ENCODE measurements at places on chromosomes 13 and 19. TPM values are rescaled to one million over a fixed set of nuclear protein-coding genes. Genes with fewer than 3 reads are reported as not detected.

KCNC3 gene
- 82.0 TPM for polyA plus RNA-seq

PNMA8B gene
- polyA plus RNA-seq, result 3.9 TPM

PSG6 gene
- not detected for polyA plus RNA-seq

SHANK1 gene
- polyA plus RNA-seq, result 4.3 TPM

APBA3 gene
- 25.4 TPM for polyA plus RNA-seq

SPIB gene
- polyA plus RNA-seq, result 1.0 TPM

VSIG10L gene
- polyA plus RNA-seq, result 4.2 TPM

DNA sequence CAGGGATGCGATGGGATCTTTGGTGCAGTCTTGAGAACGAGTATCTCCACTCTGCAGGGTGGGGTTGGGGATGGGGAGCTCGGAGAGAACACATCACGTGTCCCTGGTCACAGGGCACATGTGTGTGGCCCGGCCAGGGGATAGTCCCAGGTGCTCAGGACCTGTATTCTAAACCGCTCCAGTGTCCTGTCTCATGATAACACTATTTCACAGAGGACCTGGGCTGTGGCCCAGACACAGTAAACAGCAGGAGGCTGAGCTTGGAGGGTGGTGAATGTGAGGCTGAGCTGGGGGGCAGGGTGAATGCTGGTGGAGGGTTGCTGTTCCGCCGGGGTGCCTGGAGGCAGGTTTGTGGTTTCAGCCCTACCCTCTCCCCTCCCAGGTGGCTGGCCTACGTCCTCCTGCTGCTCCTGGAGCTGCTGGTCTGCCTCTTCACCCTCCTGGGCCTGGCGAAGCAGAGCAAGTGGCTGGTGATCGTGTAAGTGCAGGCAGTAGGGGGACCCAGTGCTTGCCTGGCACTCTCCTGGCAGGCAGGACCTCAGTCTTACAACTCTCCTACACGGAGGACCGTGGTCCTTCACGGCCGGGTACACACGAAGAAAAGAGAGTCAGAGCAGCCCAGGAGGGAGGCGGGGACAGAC, 11.1 kb downstream of the TTYH1 start:
- no peak for DNase-seq

DNA sequence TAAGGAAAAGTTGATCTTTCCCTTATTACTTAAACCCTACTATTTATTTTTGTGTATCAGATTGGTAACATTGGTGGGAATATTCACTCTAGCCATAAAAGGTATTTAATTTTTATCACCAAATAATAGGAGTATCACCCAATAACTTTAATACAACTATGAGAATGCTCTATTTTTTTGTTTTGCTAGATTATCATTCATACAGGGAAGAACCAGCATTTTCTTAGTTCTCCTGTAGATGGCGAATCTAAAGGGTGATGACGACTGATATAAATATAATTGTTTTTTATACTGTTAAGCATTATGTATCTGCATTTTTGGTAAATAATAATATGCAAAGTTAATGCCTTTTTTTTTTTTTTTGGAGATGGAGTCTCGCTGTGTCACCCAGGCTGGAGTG, 7.9 kb upstream of the FRY start:
- no peak for DNase-seq

DNA sequence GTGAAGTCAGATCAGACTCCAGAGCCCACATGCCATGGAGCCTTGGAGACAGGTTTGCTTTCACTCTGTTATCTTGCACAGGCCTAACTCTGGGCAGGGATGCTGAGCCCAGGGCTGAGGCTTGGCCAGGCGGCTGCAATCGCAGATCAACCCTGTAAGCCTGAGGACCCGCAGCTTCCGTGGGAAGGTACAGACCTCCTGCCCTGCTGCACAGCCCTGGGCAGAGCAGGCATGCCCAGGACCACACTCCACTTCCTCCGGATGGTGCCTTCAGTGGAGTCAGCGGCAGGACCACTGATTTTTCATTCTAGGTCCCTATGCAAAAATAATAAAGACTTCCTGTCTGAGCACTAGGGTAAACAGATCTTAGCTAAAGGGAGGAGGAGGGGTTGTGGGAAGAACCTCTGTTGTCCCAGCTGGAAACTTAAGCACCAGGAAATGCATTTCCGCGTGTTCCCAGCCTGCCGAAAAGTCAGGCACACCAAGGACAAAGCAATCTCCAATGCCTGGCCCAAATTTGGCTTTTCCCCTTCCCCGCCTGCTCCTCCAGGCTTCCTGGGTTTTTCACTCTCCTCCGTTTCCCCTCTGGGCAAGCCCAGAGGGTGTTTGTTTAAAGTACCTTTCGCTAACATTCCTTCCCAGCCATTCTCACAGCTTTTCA, 87.3 kb downstream of the KCTD15 start:
- no peak for DNase-seq

- DNase-seq, result no peak
Measured at GRCh38 chr19:3112375-3113099, 18.4 kb downstream of the GNA11 start.

GRCh38 chr13:46121597-46122163, 16.8 kb upstream of the CPB2 start:
- no peak for DNase-seq

DNA sequence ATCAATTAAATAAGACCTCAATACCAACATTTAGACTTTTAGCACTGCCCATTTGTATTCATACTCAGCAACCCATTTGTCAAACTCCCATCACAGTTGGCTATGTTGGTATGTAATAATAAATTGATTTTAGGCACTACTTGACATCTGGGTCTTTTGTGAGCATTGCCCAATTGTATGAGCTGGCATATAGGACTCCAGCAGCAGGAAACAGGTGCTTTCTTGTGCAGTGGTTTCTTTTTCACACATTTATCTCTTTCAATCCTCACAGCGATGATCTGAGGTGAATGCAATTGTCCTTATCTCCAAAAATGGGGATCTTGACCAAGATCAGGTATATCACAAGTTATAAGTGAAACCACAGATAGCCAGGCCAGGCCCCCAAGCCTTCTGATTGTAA, 96.9 kb upstream of the OXGR1 start:
- DNase-seq, result no peak

DNA sequence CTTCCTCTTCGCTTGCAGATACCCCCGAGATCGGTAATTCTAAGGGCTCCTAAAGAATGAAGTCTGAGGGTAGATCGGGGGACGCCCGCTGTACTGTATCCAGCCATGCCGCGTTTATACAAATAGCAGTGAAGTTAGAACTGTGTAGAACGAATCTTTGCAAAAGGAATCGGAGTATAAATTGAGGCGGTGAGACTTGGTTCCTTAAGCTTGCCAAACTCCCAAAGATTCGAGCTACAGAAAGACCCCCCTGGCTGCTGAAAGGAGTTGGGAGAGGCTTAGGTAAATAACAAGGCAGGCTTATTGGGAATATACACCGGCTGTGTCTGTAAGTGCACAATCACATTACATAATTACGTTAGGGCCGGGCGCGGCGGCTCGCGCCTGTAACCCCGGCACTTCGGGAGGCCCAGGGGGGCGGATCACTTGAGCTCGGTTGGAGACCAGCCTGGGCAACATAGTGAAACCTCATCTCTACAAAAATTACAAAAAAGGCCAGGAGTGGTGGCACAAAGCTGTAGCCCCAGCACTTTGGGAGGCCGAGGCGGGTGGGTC, 12.2 kb downstream of the TMEM160 start:
- DNase-seq, result no peak

GRCh38 chr13:59415498-59415897, 748.2 kb downstream of the DIAPH3 start:
- DNase-seq, result no peak

DNA sequence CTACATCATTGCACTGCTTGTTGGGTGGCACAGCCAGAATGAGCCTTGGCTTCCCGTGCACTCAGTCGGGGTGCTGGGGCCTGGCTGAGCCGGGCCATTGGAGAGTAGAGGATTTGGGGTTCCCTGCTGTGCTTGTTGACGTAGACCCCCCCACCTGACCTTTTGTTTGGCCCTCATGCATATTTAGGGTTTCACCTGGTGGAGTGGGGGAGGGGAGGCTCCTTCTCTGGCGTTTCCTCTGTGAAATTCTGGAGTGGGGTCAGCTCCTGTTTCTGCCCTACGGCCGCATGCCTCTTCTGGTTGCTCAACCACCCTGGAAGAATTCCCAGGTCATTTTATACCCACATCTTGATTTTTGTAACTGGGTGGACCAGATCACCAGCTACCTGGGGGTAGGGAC, 82.8 kb downstream of the SIPA1L3 start:
- no peak for DNase-seq

DNA sequence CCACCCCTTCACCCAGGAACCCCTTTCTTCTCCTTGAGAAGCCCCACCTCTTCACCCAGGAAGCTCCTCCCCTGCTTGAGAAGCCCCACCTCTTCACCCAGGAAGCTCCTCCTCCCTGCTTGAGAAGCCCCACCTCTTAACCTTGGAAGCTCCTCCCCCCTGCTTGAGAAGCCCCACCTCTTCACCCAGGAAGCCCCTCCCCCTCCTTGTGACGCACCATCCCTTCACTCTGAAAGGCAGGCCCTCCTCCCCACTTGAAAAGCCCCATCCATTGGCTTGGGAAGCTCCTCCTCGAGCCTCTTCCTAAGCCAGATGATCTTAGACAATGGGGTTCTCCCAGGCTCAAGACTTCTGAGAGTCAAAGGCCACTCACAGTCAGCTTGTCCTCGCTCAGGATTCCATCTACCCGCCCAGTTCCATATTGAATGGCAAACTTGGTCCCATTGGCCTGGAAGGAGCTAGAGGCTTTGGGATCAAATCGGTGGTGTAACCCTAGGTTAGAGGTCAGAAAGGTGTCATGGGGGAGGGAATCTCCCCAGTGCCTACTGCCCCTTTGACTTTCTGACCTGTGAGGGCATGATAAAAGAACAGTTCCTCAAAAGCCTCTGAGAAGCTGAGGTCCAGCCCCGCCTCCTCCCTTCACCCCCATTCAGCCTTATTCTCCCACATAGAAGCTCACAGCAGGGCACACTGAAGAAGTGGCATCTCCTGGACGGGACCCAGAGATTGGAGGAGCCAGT, 4.0 kb downstream of the NAPSA start:
- no peak for DNase-seq

DNA sequence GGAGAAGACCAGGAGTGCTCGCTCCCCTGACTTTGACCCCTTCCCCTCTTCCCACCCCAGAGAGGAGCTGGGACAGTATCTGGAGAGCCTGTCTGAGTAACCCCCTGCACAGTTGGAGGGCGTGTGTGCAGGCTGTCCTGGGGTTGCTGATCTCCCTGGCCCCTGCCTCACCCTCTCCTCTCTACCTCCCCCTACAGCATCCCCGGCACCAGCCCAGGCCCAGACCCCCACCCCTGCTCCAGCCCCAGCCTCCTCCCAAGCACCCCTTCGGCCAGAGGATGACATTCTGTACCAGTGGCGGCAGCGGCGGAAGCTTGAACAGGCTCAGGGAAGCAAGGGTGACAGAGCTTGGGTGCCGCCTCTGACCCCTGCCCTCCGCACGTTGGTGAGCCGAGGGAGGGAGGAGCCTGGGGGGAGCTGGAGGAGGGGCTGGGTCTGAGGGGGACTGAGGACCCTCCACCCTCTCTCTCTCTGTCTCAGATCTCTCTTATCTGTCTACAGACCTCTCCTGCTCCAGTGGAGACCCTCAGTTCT, 8.7 kb downstream of the PROSER3 start:
- DNase-seq, result no peak

DNA sequence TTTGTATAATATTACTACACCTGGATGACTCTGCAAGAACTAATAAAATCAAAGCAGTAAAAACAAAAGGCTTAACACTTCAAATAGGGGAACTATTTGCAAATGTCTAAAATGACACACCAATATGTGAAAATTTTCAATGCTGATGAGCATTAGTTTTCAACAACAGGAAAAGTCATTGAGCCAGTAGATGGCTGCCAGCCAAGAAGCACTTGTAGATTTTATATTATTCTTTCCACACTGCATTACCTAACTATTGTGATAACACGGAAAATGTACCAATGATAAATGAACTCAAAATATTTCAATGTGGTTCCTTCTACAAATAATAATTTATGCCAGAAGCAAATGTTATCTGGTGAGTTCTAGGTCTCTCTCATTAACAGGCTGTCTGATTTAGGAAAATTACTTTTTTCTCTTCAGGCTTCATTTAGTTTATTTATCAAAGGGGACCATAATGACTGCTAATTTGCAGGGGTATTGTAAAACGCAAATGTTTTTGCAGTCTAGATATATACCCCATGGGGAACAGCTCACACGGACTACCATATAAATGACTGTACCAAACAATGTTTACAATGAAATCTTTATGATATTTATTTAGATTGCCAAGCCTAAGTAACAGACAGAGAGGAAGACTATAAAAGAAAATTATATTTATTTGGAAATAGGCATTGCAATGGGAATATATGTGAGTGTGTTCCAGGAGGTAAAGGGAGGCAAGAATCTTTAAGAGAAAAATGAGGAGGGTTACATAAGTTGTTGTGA, 407.8 kb downstream of the LIG4 start:
- DNase-seq, result no peak

- DNase-seq, result no peak
Measured at GRCh38 chr19:45161738-45162607, 1.2 kb upstream of the NKPD1 start.

- DNase-seq, result no peak
Measured at GRCh38 chr19:18698321-18699167, 15.1 kb downstream of the CRTC1 start.

GRCh38 chr19:1591421-1592023, 1.1 kb downstream of the MBD3 start:
- DNase-seq, result no peak

DNA sequence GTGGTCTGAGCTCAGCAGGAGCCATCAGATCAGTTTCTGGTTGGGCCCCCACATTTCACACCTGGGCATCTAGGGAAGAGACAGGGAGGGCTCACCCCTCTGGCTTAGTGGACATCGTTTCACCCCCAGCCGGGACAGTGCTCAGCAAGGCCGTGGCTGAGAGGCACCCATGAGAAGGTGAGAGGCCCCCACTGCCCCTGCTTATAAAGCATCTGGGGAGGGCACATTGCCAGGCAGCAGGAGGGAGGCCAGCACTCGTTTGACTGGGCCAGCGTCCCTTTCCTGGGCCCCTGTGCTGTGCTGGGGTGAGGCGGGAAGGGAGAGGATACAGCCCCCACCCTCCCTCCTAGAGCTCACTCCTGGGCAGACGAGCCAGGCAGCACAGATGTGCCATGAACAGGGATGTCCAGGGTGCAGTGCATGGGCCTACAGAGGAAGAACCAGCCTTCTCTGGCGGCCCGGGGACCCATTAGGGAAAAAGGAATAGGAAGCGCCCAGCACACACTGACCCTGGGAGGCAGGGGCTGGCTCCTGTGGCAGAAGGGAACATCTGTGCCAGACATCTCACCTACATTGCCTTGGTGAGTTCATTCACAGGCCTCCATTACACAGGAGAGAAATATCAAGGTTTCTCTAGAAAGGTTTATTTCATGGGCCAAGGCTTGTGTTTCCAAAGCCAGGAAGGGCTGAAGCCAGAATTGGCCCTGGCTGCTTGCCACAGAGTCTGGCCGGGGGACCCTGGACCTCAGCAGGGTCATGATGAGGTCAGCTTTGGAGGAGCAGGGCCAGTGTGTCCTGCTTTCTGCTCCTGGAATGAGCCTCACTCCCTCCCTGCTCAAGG, 7.7 kb downstream of the AP1M1 start:
- DNase-seq, result no peak
